ENCODE measurements at places on chromosomes 4 and X.

- no peak for DNase-seq
Observed at GRCh38 chr4:77190053-77190452, 33.0 kb downstream of the CCNG2 start.

DNA sequence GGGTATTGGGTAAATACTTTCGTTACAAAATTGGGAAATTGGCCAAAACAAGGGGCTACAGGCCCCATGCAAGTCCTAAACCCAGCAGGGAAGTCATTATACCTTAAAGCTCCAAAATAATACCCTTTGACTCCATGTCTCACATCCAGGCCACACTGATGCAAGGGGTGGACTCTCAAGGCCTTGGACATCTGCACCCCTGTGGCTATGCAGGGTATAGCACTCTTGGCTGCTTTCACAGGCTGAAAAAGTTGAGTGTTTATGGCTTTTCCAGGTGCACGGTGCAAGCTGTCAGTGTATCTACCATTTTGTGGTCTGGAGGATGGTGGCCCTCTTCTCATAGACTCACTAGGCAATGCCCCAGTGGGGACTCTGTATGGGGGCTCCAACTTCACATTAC is 326.5 kb downstream of the TEX13C start:
- no peak for DNase-seq

DNA sequence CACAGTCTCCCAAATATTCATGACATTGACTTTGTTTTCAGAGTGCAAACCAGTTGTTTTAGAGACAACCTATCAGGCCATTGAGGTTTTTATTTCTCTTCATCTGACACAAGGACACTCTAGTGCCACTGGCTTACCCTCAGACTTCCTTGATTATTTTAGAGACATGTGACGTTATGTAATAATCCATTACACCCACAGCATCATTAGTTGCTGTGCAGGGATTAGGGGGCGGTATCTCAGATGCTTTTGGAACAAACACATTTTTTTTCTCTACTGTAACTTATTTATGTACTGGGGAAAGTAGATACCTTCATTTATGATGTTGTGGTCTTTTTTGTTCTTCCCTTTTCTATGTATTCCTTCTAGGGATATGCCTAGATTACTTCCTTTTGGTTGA is 2293.1 kb downstream of the PCDH7 start:
- no peak for DNase-seq

DNA sequence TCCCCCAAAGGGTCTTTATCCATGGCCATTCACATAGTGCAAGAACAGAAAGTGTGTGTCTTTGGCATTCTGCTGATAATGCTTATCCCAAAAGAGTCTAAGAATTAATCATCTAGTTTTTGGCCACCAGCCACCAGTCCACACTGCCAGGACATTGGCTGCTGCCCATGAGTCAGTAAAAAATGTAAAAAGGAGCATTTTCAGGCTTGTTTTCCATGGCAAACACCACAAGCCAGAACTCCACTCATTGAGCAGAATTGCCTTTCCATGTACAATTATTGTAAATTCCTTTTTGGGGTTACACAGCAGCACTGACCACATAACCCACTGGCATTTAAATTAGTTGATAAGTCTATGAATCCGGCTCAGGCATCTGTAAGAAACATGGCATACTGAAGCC is 89.2 kb upstream of the PRDX4 start:
- no peak for DNase-seq

DNA sequence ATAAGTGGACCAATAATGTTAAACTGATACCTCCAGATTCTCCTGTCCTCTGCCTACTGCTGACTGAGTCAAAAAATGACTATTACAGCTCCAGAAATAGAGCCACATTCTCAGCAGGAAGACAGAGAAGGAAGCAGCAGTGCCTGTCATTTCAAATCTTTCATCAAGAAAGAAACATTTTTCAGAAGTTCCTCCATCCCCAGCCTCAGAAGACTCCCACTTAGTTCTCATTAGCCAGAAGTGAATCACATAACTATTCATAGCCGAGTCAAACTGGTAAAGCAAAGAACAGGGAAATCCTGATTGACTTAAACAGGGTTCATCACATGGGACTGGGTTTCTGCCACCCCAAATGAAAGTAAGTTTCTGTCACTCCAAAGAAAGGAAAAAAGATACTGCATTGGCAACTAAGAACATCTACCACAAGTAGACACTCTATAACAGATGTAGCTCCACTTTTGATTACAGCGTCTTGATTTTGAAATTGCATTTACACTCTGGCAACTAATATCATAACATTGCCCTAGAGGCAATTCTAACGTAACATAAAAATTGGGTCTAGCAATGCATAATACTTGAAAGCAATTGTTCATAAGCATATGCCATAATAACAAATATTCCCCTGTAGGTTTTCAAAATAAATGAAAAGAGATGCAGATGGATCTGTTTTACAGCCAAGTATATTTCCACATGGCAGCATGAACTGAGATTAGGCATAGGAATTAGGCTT is 599.8 kb downstream of the GALNTL6 start:
- DNase-seq = no peak

DNA sequence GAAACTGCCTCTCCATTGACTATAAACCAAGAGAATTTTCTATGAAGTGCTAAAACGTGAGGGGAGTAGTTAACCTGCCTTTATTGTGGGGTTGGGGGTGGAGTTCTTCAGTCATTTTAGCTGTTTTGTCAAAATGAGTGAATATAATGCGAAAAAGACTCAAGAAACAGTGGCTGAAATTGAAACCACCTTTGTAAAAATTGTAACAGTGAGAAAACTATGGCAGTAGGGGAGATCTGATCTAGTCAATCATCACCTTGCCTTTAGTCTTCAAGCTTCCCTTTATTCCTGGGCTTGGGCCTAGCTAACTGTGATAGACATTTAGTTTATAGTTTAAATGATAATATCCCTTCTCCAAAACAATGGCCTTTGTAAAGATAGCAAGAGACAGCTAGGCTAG is 1927.3 kb downstream of the STIM2 start:
- no peak for DNase-seq

- DNase-seq = no peak
Observed at GRCh38 chr4:5220028-5220427, 168.7 kb downstream of the STK32B start.

DNA sequence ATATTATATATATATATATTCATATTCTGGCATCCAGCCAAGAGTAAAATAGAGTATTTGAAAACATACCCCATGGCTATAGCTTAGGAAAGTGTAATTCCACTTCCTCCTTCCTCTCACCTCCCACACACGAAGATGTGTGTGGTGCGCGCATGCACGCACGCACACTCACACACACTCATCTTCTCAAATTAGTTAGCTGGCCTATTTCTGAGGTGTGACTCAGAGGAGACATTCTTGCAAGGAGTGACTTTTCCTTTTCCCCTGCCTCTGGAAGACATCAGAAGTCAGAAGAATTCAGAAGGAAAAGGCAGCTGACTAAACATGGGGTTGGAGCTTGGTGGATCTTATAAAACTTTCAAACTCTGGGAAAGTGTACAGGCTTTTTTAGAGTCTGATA is 8.8 kb downstream of the ENPEP start:
- no peak for DNase-seq

DNA sequence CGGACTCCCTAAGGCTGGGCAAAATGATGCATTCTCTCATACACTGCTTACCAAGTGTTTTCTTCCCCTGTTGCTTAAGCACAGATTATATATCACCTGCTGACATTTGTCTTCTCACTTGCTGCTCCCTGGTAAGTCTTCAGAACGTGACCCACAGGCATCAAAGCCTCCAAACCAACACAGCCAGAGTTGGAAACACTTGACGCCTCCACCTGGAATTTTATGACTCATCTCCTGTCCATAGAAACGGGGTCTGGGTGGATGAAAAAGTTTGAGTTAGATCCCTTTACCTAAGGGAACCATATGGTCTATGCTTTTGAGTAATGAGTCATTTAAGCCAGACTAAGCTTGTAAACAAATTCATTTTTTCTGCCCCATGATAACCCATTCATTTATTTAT is 251.6 kb downstream of the USP46 start:
- no peak for DNase-seq

DNA sequence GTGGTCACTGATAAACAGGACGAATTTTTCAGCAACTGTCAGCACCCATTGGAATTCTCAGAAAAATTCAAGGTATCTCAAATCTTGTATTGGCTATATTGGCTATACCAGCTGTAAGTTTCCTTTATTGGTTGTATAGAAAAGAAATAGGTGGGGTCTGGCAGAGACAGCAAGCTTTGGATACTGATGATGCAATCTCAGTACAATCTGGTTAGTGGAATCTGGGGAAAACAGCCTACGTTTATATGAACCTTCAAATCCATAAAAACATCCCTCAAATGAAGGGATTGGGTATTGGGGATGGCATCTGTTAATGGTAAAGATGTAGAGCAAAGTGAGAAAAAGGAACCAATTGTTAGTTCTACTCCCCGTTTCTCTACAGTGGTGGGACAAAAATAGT is 76.4 kb upstream of the MBNL3 start:
- no peak for DNase-seq

GRCh38 chr4:67660418-67660817 is 40.5 kb downstream of the UBA6 start:
- no peak for DNase-seq

GRCh38 chrX:143634309-143634662 is 1.6 kb downstream of the SLITRK4 start:
- DNase-seq = no peak

- DNase-seq = no peak
Observed at GRCh38 chr4:15037923-15038541, 35.8 kb downstream of the CPEB2 start.

- no peak for DNase-seq
Observed at GRCh38 chr4:110640576-110640975, 17.7 kb upstream of the PITX2 start.

- no peak for DNase-seq
Observed at GRCh38 chr4:98620087-98620784, 38.2 kb downstream of the TSPAN5 start.

- DNase-seq = no peak
Observed at GRCh38 chrX:21811832-21812231, 27.6 kb upstream of the MBTPS2 start.

- DNase-seq = no peak
Observed at GRCh38 chr4:137775701-137776100, 243.4 kb upstream of the PCDH18 start.

- no peak for DNase-seq
Observed at GRCh38 chr4:88027611-88028608, 20.5 kb downstream of the PKD2 start.

DNA sequence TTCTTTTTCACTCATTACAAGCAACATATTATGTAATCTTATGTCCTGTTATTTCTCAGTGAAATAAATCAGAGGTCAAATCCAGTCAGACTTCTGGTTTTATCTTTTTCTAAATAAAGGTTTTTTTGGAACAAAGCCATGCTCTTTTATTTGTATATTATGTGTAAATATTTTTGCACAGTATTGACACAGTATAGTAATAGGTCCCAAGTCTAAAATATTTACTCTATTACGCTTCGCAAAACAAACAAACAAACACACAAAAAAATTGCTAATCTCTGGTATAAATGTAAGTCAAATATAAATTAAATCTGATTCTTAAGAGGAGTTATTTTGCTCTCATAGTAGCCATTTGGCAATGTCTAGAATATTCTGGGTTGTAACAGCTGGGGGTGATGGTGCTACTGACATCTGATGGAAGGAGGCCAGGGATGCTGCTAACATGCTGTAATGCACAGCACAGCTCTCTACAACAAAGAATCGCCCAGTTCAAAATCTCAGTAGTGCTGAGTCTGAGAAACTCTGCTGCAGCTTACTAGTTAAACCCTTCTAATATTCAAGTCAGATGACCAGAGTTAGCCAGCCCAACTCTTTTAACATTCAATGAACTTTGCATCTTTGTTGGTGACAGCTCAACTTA is 602.1 kb downstream of the RAB28 start:
- DNase-seq = no peak

DNA sequence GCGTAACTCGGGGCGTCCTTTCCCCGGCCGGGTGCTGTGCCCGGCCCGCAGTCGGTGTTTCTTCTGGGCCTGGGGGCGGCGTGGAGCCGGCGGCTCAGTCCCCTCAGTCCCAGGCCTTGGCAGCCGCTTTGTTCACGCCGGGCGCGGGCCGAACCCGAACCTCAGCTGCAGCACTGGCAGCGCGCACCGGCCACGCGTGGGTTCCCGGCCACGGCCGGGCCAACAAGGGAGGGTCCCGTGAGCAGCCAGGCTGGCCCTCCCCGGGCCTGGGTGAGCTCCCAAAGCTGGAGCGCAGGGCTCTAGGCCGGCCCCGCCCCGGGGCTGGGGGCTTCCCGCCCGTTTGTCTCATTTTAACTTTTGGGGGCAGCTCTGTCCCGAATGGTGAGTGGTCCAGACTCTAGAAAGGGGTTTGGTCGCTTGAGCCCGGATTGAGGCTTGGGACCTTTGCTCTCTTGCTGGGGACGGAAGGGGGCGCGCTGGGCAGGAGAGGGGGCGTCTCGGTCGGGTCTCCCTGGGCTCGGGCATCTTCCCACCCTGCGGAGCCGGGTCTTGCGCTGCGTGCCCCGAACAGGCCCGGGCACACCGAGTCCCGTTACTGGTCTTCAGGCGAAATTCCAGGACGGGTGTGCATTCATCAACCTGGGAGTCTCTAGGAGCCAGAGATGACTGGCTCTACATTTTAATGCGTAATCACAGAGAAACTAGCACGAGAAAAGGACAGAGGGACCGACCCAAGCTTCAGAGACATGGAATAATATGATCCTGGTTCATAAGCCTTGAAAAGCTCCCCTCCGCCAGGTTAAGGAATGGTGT is 177.1 kb downstream of the CBR4 start:
- DNase-seq = no peak

GRCh38 chr4:154367659-154368058 is 123.9 kb downstream of the DCHS2 start:
- DNase-seq = no peak

- DNase-seq = no peak
Observed at GRCh38 chr4:164446516-164446915, 307.4 kb upstream of the SMIM31 start.

DNA sequence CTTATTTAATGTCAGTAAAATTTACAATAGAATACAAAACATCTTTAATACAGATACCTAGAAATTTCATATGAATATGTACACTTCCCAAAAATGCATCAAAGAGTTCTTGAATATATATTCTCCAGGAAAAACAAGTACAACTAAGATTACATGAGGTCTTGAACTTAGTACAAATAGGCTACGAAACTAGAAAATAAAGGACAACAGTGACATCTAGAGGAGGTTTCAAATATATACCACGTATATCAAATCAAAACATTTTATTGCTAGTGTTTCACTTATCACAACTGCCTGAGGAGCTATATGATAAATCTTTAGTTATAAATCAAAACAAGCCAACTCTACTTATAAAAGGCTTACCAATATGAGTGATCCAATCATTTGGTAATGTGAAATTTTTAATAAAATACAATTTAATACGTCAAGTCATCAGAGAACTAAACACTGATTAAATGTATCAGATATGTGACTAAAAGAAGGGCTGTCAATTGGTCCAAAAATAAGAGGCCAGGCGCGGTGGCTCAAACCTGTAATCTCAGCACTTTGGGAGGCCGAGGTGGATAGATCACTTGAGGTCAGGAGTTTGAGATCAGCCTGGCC is 36.6 kb downstream of the ANAPC10 start:
- peak; percentile 49 for DNase-seq

Data from CD4-positive, alpha-beta T cell treated with Interleukin-4 for 4 hours (primary cell).